IMR-90 (cell line): ENCODE measurements at places on chromosomes 5 and 9. TPM values are rescaled to one million over a fixed set of nuclear protein-coding genes. Genes with fewer than 3 reads are reported as not detected.

- no peak for DNase-seq
These were observed 909 bp downstream of the SLC36A1 start for GRCh38 chr5:151448038-151448985.

DNA sequence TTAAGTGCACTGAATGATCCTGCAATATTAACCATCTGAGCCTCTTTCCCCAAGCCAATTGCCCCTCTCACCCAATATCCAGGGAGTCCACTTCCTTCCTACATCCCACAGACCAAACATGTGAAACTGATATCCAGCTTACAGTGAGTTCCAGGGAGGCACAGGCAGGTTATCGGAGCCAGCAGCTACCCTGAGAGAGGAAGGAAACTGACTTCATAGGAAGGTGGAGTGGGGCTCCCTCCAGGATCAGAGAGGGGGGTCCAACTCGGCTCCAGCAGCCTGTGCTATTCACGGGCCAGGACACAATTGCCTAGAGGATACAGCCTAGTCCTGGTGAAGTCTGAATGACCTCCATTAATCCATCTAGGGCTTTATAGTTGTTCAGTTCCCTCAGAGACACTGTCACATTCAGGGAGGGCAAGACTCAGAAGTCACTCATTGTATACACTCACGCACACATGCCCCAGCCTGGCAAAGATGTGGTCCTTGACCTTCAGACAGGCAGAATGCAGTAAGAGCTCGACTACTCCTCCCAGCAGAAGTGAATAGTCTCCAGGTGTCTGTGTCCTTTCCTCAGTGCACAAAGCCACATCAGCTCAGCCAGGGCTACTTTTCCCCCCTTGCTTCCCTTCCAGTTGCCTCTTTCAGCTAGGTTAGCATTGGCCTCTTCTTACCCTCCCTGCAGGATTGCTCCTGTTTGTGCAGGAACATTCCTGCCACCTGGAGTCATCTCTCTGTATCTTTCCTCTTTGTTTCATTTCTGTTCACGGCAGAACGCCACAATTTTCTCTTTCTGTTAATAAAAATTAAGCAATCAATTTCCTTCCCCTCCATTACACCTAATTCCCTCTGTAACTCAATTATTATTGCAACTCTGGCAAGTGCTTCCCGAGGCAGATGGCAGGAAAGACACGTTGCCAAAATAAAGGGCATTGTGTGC lies 501.7 kb downstream of the ARHGEF28 start:
- peak; percentile 33 for DNase-seq

GRCh38 chr9:70405808-70406433 lies 8.5 kb downstream of the KLF9 start:
- no peak for DNase-seq

GRCh38 chr9:72758944-72759343 lies 193.9 kb downstream of the ALDH1A1 start:
- no peak for DNase-seq

- DNase-seq, result no peak
These were observed 13.9 kb downstream of the MAP1B start for GRCh38 chr5:72121052-72121779.

GRCh38 chr5:138953387-138954256 lies 78.5 kb upstream of the LRRTM2 start:
- DNase-seq, result peak; percentile 54

DNA sequence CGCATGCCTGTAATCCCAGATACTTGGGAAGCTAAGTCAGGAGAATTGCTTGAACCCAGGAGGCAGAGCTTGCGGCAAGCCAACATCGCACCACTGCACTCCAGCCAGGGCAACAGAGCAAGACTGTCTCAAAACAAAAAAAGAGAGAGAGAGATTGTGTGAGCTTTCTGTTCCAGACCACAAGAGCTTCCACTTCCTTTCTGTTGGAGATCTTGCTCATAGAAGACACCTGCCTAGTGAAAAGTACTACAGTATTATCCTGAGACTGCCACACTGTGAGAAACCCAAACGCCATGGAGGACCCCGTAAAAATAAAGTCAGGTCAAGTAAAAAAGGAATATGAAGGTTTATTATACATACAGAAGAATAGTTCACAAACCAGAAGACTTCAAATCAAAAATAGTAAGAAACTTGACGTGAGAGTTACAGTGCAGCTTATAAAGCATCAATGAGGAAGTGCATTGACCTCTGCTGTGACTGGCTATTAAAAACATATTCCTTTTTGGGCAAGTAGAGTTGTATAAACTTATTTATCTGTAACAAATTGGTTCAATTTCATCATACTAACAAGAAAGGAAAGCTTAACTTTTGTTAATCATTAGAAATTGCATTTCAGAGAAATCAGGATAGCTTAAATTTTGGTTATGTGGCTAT lies 4.3 kb upstream of the EMB start:
- no peak for DNase-seq

GRCh38 chr5:132470010-132470392 lies 20.6 kb downstream of the IRF1 start:
- peak; percentile 35 for DNase-seq

DNA sequence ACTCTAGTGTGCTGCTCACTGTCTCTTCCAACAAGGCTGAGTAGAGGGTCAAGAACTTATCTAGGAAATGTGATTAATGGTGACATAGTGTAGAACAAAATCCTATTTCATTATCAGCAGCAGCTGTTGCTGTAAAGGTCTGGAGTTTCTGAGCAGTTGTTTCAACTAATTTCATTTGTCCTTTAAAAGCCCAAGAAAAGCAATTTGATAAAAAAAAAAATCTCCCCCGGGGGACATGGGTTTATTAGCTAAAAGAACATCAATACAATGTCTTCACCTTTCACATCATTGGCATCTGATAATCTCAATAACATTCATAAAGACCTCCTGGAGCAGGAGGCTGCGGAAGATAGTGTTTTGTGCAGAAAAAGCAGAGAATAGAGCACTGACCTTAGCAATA lies 468.1 kb downstream of the KCTD16 start:
- DNase-seq, result no peak

DNA sequence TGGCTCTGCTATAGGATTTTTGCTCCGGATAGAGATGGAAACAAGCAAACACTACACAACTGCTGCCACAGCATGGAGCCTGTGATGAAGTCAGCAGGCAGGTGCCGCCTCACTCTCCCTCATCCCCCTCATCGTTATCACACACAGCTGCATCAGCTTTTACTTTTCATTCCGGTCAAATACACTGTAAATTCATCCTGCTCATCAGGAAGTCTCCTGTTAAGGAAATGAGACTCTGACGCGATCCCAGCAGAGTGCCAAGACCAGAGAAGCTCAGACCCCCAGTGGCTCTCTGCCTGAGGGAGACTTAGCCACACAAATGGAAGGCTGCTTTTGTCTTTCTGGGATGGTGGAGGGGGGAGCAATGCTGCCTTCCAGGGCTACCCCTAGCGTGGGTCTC lies 270.2 kb downstream of the ELAVL2 start:
- no peak for DNase-seq

SPATA6L gene
- total RNA-seq, result 0.18 and 0.28 TPM in 2 replicates

OSMR gene
- total RNA-seq, result 38.9 and 41.6 TPM in 2 replicates

JAK2 gene
- total RNA-seq, result 6.1 and 7.2 TPM in 2 replicates

TSSK1B gene
- total RNA-seq, result under 0.01 and 0.18 TPM in 2 replicates

RUFY1 gene
- total RNA-seq, result 19.5 and 27.8 TPM in 2 replicates

N4BP3 gene
- total RNA-seq, result under 0.01 and 0.18 TPM in 2 replicates

LCN12 gene
- not detected in 2 replicates for total RNA-seq

KCNV2 gene
- not detected in 2 replicates for total RNA-seq

PCDHB15 gene
- 0.18 and 0.28 TPM in 2 replicates for total RNA-seq

PTGES gene
- total RNA-seq, result 2.8 and 3.2 TPM in 2 replicates

NR4A3 gene
- 0.54 and 1.9 TPM in 2 replicates for total RNA-seq

SNCAIP gene
- 19.0 and 22.5 TPM in 2 replicates for total RNA-seq
